ENCODE measurements at places on chromosomes 12 and 14. TPM values are rescaled to one million over a fixed set of nuclear protein-coding genes. Genes with fewer than 3 reads are reported as not detected.
A peak's percentile ranks its signal among the peaks of the same experiment; 100 is the strongest.

DNA sequence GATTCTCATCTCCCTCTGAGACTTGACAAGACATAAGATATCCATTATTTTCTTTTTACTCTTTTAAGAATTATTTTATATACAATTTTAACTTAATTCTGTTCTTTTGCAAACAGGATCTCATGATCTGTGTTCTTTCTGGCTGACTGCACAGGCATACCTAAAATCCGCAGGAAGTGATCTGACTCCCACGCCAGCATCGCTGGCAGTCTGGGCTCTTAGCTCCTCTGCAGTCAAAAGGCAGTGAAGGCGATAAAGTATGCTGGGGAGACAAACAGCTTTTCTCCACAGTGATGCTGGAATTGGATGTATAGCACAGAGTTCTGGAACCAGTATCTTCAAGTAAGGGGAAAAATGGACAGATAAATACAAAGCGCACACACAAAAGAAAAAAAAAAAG, 52.4 kb downstream of the DICER1 start:
- no peak for ATAC-seq

- no peak for ATAC-seq
These were observed 81.9 kb downstream of the NEDD1 start for GRCh38 chr12:96988919-96989318.

GRCh38 chr12:72549184-72549583, 277.0 kb downstream of the TRHDE start:
- no peak for ATAC-seq

GRCh38 chr12:2581293-2582045, 213.3 kb upstream of the FKBP4 start:
- no peak for ATAC-seq

- no peak for ATAC-seq
These were observed 106.2 kb upstream of the RPH3A start for GRCh38 chr12:112685321-112685720.

DNA sequence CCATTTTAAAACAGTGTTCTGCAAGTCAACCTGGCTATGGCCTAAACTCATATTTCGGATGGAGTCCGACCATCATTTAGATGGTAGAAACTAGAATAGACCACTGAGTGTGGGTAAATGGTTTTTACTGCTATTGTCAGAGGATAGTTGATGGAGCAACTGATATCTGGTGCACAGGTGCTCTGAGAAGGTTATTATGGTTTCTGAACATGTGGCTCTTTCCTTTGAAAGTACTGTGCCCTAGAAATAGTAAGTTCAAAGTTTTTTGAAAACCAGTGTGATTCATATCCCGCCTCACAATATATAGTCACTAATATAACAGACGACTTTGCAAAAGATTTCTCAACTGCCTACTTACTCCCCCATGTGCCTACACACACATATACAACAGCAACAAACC, 64.4 kb upstream of the BTG1 start:
- ATAC-seq: peak; percentile 69

DNA sequence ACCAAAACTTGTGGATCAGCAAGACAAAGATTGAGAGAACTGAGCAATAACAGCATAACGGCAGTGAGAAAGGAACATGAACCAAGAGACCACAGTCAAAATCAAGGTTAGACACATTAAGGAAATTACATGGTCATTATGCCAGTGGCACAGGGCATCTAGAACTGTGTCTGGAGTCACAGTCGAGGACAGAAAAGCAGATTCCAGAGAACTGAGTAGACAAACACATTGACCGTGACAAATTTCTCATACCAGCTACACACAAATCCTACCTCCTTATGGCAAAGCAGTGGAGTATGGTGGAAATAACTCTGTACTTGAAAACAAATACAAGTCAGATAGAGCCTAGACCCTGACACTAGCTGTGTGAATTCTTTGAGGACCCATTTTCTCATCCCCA, 367.3 kb downstream of the DUSP6 start:
- ATAC-seq: no peak

GRCh38 chr12:91178781-91179180, 3.8 kb downstream of the DCN start:
- ATAC-seq: no peak

DNA sequence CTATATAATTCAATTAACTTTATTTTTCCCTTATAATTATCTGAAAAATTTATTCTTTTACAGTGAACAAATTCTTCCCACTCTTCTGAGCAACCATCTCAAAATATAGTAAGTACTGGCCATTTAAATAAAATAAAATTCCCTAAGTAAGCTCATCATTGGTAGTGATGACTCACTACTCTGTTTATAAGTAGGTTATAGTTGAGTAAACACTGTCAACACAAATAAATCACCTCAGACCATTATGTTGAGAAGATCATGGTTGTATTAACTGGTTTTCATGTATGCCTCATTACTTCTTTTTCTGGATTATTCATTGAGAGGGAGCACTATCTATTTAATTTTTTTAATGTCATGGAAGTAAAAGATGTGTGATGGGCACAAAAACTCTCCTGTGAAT, 220.5 kb downstream of the SEC23A start:
- ATAC-seq: no peak

DNA sequence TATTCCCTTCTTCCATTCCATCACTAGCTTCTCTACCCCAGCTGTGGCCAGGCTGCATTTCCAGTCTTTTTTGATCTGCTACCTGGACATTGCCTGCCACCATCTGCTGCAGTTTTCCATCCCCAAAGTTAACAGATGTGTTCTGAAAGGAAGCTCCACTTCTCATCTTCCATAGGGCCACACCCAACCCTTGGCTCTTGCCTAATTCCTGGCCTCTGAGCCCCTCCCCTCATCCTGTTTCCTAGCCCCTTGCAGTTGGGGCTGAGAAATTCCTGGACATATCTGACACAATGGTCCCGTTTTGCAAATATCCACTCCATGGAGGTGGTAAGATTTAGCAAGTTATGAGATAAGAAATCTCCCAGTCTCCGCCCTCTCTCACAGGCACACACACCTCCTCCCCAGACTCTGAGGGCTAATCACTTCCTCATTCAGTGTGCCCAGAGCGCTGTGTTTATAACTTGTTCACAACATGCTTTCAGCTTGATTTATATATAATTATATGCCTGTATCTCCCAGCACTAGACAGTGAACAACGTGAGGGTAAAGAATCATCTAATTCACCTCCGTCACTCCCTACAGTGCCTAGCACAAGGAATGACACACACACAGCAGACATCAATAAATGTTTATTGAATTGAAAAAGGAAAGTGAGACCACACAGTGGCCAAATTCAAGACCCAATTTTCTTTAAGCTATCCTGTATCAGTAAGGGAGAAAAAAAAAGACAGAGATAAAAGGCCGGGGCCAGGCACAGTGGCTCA, 13.4 kb downstream of the SMUG1 start:
- ATAC-seq: no peak

DNA sequence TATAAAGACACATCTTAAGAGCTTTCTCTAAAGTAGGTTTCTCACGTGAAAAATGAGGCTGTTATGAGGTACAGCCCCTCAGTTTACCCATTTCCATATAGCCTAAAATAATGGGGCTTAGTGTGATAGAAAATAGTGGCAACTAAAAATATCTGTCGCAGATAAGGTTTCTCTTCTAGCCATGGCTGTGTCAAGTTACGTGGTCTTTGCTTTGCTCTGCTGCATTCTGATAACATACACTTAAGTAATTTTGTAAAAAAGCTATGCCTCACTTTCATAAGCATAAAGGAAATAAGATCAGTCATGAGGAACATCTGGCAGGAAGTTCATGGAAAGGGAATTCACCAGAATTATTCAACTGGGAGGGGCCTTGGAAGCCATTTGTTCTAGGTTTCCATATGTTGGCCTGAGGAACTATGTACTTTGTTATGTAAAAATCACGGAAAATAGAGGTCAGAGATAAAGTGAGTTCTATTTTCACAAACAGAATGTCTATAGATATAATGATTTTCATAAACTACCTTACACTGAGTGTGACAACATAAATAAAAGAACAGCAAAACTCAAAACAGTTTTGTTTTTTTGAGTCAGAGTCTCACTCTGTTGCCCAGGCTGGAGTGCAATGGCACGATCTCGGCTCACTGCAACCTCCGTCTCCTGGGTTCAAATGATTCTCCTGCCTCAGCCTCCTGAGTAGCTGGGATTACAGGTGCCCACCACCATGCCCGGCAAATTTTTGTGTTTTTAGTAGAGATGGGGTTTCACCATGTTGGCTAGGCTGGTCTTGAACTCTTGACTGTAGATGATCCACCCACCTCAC, 195.6 kb upstream of the KRR1 start:
- ATAC-seq: no peak

REC8 gene
- 35.7 TPM for total RNA-seq

AICDA gene
- not detected for total RNA-seq

LHX5 gene
- not detected for total RNA-seq

GTF2A1 gene
- 33.9 TPM for total RNA-seq

GALNT16 gene
- total RNA-seq: 0.66 TPM

TMEM253 gene
- not detected for total RNA-seq

Measured in activated T-helper 17 cell treated with anti-CD3 and anti-CD28 coated beads, Interleukin-2, amount 50 U/mL, for 72 hours (primary cell).